ENCODE measurements at places on chromosomes 1 and 21. TPM values are rescaled to one million over a fixed set of nuclear protein-coding genes. Genes with fewer than 3 reads are reported as not detected.

The USH2A gene
- total RNA-seq = under 0.01 TPM

The ADIPOR1 gene
- 134 TPM for total RNA-seq

The FRRS1 gene
- 10.0 TPM for total RNA-seq

The MAP1LC3C gene
- total RNA-seq = 0.13 TPM

The CDCA8 gene
- total RNA-seq = 3.7 TPM

The RGS8 gene
- not detected for total RNA-seq

The TMPRSS3 gene
- total RNA-seq = not detected

The AMIGO1 gene
- 4.9 TPM for total RNA-seq

The CRB1 gene
- 0.46 TPM for total RNA-seq

Measured in smooth muscle cell of the pulmonary artery (primary cell).